Motor neuron (in vitro differentiated cells): ENCODE measurements at places on chromosomes 4 and X. TPM values are rescaled to one million over a fixed set of nuclear protein-coding genes. Genes with fewer than 3 reads are reported as not detected.

The PNMA3 gene
- total RNA-seq, result 1.5 TPM in 1 of 2 replicates, not detected in the other

The TMEM31 gene
- not detected in 2 replicates for total RNA-seq

The NWD2 gene
- 0.55 and 0.67 TPM in 2 replicates for total RNA-seq

The GRSF1 gene
- total RNA-seq, result 43.0 and 43.5 TPM in 2 replicates

The DCX gene
- total RNA-seq, result 208 and 243 TPM in 2 replicates

The HSPA4L gene
- total RNA-seq, result 35.3 and 35.5 TPM in 2 replicates

The SCML2 gene
- 8.9 and 12.2 TPM in 2 replicates for total RNA-seq

The TSPAN6 gene
- 48.7 and 49.9 TPM in 2 replicates for total RNA-seq
